NCI-H1436 treated with DMSO at 0.1 percent for 48 hours (cell line): ENCODE measurements at places on chromosomes 1 and 21.

GRCh38 chr1:201411292-201411691, 10.2 kb downstream of the TNNI1 start:
- DNase-seq: no peak

GRCh38 chr1:57214951-57215575, 208.8 kb downstream of the DAB1 start:
- no peak for DNase-seq

DNA sequence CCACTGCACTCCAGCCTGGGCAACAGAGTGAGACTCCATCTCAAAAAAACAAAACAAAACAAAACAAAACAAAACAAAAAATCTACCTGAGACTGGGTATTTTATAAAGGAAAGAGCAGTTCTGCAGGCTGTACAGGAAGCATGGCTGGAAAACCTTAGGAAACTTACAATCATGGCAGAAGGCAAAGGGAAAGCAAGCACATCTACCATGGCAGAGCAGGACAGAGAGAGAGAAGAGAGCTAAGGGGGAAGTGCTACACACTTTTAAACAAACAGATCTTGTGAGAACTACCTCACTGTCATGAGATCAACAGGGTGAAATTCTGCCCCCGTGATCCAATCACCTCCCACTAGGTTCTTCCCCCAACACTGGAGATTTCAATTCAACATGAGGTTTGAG, 198.3 kb upstream of the SAMSN1 start:
- DNase-seq: no peak

DNA sequence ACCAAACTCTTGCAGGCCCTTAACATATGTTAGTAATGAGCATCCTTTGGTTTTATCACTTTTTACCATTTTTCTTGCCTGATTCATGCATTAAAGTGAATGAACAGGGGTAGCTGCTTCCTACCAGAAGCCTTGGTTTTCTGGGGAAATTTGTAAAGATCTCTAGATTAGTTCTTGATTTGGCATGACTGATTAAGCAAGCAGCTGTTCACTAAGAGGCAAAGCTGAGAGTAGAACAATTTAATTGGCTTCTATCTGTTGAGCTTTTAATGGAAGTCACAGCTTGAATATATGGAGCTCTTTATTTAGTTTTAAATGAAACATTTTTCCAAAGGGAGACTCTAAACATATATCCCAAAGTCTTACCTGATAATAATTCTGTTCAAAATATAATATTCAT, 23.6 kb downstream of the TLCD4 start:
- DNase-seq: no peak

- DNase-seq: no peak
Observed at GRCh38 chr1:13930151-13930550, 230.2 kb downstream of the PRDM2 start.

- DNase-seq: no peak
Observed at GRCh38 chr1:55049271-55049913, 10.0 kb downstream of the PCSK9 start.

DNA sequence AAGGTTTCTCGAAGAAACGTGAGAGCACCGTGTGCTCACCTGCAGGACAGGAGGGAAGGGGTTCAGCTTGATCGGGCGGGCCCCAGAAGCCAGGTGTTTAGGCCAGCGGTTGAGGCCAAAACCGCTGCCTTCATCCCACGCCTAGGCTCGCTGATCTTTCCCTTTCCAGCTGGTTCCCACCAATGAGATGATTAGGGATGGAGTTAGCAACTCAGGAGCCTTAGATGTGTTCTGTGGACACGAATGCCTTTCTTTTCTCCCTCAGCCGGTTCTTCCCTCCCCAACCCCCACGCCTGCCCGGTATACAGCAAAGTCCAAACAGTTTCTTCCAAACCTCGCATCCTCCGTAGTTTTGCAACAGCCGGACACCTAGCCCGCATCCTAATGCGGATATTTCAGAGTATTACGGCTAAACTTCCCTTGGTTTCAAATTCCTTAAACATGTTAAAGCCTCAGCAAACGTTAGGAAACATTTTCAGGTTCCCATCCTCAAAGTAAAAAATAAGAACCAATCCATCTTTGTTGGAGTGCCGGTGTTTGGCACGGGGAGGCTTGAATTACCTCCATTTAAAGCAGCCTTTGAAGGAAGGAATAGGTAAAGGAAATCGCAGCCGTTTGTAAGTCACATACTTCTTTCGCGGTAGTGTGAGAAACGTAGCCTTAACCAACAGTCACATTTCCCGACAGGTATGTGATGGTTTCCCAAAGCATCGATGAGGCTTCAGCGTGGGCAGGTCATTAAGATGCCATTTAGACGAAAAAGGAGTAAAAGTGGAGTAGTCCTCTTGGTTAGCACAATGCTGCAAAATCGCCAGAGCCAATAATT, 1.1 kb downstream of the LRRC8C start:
- DNase-seq: no peak

- DNase-seq: no peak
Observed at GRCh38 chr1:25033828-25034705, 104.0 kb upstream of the RUNX3 start.

DNA sequence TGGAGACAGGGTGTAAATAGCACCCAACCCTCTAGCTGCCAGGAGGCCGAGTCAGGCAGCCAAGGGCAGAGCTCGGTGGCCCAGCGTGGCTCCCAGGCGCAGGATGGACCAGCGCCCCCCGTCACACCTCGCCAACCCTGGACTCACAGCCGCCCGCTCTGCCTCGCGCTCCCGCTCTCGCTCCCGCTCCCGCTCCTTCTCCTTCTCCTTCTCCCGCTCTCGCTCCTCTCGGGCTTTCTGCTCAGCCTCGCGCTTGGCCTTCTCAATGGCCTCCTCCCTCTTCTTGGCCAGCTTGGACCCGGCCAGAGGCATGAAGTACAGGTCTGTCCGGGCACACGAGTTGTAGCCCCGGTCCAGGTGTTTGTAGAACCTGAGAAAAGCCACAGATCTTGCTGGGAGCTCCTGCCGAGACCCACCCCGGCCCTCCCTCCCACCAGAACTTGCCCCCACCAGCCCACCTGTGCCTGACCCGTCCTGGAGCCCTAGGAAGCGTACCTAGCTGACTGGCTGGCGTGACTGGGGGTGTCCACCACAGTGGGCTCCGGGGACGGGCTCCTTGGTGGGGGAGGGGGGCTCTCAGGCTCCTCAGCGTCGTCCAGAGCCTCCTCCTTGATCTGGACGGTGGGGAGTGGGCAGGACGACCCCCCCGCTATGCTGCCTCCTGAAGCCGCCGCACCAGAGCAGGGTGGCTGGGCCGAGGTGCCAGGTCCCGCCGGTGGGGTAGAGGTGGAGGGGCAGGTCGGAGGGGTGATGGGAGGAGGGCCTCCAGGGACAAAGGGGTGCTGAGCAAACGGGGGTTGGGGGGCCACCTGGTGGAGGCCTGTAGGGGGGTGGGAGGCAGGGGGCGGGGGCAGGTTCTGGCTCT, 41.9 kb downstream of the SLC45A1 start:
- no peak for DNase-seq

DNA sequence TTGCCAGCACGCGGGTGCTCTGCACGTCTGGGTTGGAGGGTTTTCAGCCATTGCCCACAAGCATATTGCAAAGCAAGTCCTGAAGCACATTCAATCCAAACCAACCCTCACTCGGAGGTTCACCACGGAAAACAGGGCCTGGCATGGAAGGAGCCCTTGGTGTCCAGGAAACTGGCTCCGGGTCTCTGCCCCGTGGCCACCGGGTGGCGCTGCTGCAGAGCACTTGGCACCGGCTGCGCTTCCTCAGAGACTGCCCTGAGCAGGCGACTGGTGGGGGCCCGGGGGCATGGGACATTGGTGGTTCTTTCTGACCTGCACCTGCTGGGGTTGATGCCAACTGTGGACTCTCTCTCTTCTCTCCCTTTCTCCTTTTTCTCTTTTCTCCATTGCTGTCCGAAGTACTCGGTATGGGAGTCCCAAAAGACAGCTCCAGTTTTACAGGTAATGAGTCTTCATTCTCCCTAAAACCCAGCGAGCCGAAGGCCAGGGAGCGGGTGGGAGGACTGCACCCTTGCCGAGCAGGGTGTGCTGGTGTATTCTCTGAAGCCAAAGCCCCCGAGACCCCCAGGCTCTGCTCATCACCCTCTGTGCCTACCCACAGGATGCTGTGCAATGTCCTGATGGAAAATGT, 4.1 kb upstream of the KCNAB2 start:
- DNase-seq: no peak

DNA sequence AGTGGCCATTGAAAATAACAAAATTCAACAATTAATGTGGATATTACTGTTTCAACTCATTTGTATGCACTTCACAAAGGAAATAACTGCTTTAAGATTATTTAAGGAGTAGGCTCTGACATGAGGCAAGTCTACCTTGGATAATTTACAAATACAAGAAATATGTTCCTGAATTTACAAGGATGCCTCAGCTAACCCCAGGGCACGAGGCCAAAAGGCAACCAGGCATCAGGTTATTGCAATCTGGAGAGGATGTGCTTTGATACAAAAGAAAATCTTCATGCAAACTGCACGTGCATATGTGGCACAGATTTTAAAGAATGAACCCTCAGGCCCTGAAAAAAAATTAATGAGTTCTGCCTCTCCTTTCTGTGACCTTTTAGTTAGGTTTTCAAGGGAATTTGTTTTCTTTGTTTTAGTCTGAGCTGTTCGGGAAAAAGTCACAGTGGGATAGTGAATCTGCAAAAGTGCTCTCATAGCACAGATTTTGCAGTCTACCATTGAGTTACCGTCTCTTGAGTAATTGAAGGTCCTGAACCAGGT, 1304.2 kb upstream of the ADGRL4 start:
- DNase-seq: no peak

DNA sequence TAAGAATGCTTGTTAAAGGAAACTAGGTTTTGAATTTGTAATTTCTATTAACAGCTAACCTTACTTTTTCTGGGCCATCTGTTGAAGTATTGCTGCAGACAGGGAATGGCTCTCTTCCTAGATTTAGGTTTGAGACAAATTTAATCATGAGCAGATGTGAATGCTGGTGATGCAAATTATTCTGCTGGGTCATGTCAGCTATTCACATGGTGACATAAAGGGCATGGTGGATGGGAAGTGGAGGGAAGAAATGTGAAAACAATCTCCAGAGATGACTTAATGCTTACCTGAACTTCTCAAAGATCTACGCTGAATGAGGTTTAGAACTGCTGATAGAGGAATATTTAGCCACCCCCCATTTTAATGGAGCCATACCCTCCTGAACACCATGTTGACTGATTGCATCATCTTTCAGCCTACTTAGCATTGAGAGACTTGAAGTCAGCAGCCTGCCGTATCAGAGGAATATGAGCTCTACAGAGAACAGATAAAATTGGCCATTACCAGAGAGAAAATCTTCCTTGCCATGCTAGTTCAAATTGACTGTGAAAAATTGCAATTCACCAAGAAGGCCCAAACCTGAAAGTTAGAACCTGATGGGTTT, 138.8 kb downstream of the HHAT start:
- DNase-seq: no peak

GRCh38 chr1:56527548-56528302, 51.6 kb downstream of the PLPP3 start:
- DNase-seq: no peak

GRCh38 chr1:163807331-163808049, 485.7 kb downstream of the NUF2 start:
- no peak for DNase-seq

GRCh38 chr1:227883641-227884301, 64.0 kb downstream of the WNT9A start:
- no peak for DNase-seq

DNA sequence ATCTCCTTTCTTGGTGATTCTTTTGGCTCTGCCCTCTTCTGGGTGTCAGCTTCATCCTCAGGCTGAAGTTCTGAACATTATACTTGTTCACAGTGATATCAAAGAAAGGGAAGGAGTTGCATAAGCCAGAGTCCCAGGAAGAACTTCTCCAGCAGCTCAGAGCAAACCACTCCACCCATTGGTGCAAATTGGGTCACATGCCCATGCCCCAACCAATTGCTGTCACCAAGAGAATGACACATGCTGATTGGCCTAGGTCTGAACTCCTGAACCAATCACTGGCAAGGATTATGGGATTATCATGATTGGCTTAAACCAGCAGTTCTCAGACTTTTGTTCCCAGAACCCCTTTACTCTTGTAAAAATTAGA, 256.5 kb upstream of the TMEM51 start:
- no peak for DNase-seq

DNA sequence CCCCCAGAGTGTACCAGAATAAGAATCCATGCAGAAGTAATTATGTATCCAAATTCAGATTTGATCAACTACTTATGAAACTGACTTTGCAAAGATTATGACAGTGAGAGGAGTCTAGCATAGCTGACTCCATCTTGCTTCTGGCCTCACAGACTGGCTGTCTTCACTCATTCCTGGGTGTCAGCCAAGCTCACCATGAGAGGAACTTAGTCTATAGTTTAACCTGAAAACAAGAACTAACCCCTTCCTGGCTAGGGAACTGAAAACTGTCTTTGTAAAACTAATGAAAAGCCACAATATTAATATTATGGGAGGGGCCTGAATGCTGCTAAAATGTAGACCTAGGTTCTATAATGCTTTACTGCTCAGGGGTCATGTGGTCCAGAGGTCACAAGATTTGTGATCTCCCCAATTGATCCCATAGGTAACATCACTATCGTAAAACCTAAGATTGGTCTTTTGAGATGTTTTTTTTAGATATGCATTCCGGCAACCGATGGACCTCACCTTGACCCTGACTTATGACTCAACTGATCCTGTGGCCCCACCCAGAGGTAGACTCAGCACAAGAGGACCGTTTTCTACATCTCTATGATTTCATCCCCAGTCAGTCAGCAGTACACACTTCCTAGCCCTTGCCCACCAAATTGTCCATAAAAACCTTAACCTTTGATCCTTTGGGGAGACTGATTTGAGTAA, 55.2 kb downstream of the ATP1B1 start:
- no peak for DNase-seq

DNA sequence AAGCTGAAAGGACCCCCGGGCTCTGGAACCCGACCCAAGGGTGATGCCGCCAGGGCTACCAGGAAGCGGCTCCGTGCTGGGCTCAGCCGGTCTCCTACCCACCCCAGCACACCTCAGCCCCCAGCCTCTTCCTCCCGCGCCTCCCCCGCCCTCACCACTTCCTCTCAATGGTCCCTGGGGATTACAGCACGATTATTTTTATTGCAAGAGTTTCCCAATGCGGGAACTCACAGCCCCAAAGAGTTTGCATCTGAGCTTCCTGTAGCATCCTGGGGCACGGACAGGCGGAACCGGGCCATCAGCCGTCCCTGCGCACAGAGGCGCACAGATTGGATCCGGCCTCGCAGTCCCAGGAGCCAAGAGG, 8.7 kb upstream of the SLX9 start:
- DNase-seq: no peak

GRCh38 chr1:228184152-228184551, 18.5 kb downstream of the IBA57 start:
- DNase-seq: no peak

DNA sequence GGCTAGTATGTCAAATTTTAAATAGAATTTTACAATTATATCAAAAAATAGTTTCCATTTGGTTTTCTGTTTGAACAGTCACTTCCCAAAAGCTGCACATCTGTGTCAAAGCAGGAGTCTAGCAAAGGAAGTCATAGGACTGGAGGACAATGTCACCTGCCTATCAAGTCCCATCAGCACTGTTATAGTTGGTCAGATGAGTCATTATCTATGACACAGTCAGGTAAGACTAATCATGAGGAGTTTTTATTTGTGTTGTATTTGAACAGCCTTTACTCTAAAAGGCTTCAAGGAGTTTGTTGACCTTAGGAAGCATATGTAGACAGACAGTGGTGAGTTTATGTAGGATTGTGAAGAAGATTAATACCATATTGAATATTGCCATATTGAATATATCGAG, 74.2 kb upstream of the QSOX1 start:
- DNase-seq: no peak

- DNase-seq: no peak
Observed at GRCh38 chr1:97061604-97062003, 340.0 kb downstream of the PTBP2 start.
